Motor neuron (in vitro differentiated cells): ENCODE measurements at places on chromosomes 1 and 21. TPM values are rescaled to one million over a fixed set of nuclear protein-coding genes. Genes with fewer than 3 reads are reported as not detected.
A peak's percentile ranks its signal among the peaks of the same experiment; 100 is the strongest.

Gene FMO3
- total RNA-seq = not detected in 2 replicates

Gene DHDDS
- 42.7 and 43.7 TPM in 2 replicates for total RNA-seq

GRCh38 chr1:207619871-207620542 is 24.9 kb upstream of the CR1L start:
- peak; percentile 99 for ATAC-seq

Gene SLC45A3
- total RNA-seq = 0.26 and 0.70 TPM in 2 replicates

DNA sequence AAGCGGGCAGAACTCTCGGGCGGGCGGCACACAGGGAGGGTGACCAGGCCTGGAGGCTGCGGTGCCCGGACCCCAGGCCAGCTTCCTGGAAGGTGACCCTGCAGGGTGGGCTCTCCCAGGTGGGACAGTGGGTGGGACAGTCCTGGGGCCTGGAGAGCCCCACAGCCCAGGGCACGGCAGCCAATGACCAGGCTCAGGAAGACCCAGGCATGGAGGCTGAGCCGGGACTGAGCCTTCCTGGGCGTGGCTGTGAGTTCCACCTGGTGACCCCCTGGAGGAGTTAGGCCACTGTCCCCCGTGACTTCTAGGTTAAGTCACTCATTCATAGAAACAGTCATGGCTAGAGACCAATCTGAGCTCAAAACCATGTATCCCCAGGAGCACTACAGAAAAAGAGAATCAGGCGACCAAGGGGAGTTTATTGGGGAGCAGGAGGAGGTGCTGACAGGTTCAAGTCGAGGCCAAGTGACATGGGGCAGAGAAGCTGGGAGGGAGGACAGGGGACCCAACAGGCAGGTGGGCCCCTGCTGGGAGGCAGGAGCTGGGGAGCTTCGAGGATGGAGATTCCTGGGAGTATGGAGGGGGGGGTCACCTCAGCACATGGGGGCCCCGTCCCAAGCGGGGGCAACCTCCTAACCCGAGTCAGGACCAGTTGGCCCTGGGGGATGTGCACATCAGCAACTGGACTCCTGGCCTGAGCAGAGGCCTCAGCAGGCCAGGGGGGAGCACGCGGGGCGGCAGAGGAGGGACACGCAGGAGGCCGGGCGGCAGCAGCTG is 1.2 kb downstream of the KRTAP10-5 start:
- no peak for ATAC-seq

Gene PIK3R3
- total RNA-seq = 50.0 and 50.3 TPM in 2 replicates

Gene PADI2
- total RNA-seq = 2.7 and 3.1 TPM in 2 replicates

Gene LINGO4
- 0.17 and 0.18 TPM in 2 replicates for total RNA-seq

- ATAC-seq = peak; percentile 46
Measured at GRCh38 chr1:202086579-202087350, 36.0 kb upstream of the GPR37L1 start.

DNA sequence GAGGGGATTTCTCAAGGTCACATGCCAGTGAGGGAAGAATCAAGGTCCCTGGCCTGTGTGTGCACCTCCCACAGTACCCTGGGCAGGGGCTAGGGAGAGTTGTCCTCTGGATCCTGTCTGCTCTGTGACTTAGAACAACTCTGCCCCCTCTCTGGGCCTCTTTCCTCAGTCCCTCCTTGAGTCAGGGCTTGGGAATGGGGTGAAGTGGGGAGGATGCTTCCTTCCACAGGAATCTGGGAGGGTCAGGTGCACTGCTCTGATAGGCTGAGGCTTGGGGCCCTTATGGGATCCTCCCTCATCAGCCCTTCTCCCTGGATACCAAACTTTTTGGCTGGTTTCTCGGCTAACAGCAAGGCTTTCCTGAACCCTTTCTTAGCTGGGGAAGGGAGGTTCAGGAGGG is 2.5 kb downstream of the TRNP1 start:
- no peak for ATAC-seq

Gene SLC37A1
- 13.8 and 16.4 TPM in 2 replicates for total RNA-seq

GRCh38 chr1:14881775-14882672 is 271.5 kb upstream of the TMEM51 start:
- ATAC-seq = peak; percentile 83

Gene SORT1
- total RNA-seq = 25.1 and 30.3 TPM in 2 replicates

DNA sequence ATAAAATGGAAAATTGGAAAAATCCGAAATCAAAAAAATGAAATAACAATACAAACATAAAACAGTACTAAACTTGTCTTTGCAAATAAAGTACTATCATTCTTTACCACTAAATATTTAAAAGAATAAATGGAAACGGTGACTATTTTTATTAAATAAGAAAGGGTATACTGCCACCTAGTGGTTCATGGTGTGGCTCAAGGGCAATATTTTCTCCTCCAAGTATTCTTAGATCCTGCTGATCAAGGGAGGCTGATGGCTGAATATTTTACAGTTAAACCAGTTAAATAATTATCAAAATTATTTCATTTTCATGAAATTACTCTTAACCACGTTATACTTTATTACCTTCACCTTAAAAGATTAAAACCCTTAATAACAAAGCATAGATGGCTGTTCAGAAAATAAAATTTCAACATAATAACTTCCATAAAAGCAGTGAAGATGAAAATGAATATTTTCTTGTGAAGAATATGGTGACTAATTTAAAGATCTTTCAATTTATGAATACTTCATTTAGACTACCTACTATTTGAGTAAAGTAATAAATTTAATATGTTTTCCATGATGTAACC is 1793.9 kb downstream of the NCAM2 start:
- no peak for ATAC-seq

GRCh38 chr1:16207318-16208269 is 4.9 kb downstream of the ARHGEF19 start:
- ATAC-seq = no peak

- ATAC-seq = no peak
Measured at GRCh38 chr1:219681876-219682275, 69.0 kb upstream of the ZC3H11B start.

Gene GPR52
- 1.4 and 1.7 TPM in 2 replicates for total RNA-seq

- no peak for ATAC-seq
Measured at GRCh38 chr1:87563211-87563610, 234.5 kb downstream of the LMO4 start.

Gene WNT3A
- total RNA-seq = 1.2 and 1.3 TPM in 2 replicates

Gene S1PR1
- total RNA-seq = 30.1 and 31.1 TPM in 2 replicates

DNA sequence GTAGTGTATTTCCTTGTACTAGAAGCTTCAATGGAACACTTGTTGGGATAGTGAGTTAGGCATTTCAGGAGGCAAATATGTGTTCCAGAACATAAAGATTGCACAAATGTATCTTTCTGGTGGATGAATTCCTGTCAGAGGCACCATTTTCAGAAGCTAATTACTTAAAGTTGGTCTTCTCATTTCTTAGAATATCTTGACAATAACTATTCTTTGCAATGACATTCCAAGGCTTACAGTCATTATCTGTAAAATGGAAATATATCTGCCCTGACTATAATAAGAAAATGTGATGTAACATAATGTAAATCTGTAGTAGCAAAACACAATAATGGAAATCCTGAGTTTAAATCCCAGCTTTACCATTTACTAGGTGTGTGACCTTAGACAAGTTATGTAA is 2.7 kb downstream of the VCAM1 start:
- ATAC-seq = no peak

Gene SLC30A2
- 5.7 and 5.8 TPM in 2 replicates for total RNA-seq

Gene SPRR3
- total RNA-seq = 0.92 TPM in 1 of 2 replicates, not detected in the other

GRCh38 chr1:171506525-171507304 is 21.4 kb downstream of the PRRC2C start:
- no peak for ATAC-seq

Gene FAM163A
- 0.13 and 0.89 TPM in 2 replicates for total RNA-seq

GRCh38 chr1:232425421-232425820 is 204.5 kb downstream of the SIPA1L2 start:
- no peak for ATAC-seq

Gene TNFRSF4
- total RNA-seq = 0.18 and 0.41 TPM in 2 replicates

- peak; percentile 28 for ATAC-seq
Measured at GRCh38 chr1:30741239-30741894, 16.2 kb downstream of the LAPTM5 start.
